ENCODE measurements at places on chromosomes 3 and 15.
A peak's percentile ranks its signal among the peaks of the same experiment; 100 is the strongest.

- DNase-seq = no peak
Observed at GRCh38 chr15:39581793-39582285, 960 bp downstream of the THBS1 start.

GRCh38 chr15:59138243-59138642 is 33.3 kb downstream of the CCNB2 start:
- DNase-seq = peak; percentile 48

- DNase-seq = no peak
Observed at GRCh38 chr3:58120075-58120812, 90.5 kb downstream of the DNASE1L3 start.

- DNase-seq = no peak
Observed at GRCh38 chr3:20125289-20125688, 60.7 kb downstream of the SGO1 start.

DNA sequence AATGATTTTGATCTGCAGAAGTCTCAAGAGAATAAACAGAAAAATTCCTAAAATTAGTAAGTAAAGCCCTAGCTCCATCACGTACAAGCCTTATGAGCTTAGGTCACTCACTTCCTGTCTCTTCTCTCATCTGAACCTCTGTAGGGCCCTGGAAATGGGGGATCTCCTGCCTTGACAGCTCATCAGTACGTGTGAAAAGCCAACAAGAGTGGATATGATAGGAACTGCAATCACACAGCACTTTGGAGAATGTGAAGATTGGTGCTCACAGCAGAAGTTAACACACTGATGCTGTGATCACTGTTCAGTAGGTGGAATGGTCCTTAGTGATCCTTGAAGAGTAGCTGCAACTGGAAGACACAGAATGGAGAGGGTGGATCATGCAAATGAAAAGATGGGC is 27.8 kb upstream of the ALDH1L1 start:
- DNase-seq = no peak

- peak; percentile 8 for DNase-seq
Observed at GRCh38 chr15:45199136-45199810, 11.5 kb upstream of the SHF start.

- DNase-seq = no peak
Observed at GRCh38 chr15:41487802-41488201, 5.9 kb upstream of the ITPKA start.

- no peak for DNase-seq
Observed at GRCh38 chr3:24863215-24863614, 368.6 kb upstream of the THRB start.

DNA sequence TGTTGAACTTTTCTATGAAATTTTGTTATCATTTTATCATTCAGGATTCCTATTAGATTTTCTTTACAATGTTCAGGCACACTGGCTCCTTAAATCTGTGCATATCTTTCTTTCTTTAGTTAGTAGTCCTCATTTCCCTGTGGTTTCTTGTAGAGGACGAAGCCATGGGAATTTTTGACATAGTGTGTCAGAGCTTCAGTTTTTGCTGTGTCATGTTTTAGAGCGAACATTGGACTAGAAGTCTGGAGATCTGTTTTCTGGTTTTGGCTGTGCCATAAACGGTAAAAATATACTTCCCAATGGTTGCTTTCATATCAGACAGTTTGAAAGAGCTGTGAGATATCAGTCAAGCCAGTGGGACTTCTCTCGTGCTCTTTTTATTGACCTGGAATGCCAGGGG is 105.2 kb downstream of the CHCHD4 start:
- no peak for DNase-seq

DNA sequence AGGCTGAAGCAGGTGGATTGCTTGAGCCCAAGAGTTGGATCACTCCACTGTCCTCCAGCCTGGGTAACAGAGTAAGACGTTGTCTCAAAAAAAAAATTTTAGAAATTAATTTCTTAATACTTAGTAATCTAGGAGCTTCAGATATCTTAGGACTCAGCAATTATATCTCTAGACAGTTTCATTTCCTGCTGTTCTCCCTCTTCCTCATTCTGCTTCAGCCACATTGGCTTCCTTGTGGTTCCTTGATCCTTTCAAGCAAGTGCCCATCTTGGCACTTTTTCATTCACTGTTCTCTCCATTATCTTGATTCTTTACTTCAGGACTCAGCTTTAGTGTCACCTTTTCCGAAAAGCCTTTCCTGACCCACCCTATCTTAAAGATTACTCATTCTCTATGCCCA is 22.5 kb downstream of the TMEM202 start:
- DNase-seq = no peak

- no peak for DNase-seq
Observed at GRCh38 chr3:181358562-181358961, 353.2 kb upstream of the SOX2 start.

- DNase-seq = no peak
Observed at GRCh38 chr15:52164631-52165265, 26.4 kb downstream of the GNB5 start.

GRCh38 chr3:46947981-46948791 is 28.4 kb downstream of the CCDC12 start:
- DNase-seq = peak; percentile 59

GRCh38 chr3:4571690-4572334 is 78.7 kb downstream of the ITPR1 start:
- no peak for DNase-seq

DNA sequence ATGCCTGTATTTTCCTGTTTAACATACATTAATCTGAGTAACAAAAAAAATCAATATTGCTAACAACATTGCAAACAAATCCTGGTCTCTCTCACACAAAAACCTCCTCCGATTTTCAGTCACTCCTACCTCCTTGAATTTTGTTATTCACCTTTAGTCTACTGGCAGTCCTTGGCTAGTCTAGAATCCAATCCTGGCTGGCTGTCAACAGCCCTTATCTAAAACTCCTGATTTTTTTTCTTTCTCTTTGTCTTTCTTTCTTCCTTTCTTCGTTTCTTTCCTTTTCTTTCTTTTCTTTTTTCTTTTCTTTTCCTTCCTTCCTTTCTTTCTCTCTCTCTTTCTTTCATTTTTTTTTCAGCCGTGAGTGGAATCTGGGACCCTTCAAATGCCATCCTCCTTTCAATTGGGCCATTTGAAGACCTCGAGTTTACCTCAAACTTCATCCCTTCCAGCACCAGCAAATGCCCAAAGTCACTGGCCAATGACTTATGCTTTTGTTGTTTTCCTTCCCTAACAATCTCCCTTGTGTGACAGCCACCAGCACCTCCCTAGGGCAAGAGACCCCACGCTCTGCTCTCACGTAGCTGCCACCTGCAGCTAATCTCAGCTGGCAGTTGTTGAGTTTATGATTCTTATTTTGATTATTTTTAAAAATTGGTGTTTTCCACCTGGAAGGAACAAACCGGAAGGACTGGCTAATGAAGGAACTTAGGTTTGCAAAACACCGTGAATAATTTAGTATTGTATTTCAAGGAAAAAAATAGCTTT is 6.8 kb upstream of the ONECUT1 start:
- DNase-seq = no peak

DNA sequence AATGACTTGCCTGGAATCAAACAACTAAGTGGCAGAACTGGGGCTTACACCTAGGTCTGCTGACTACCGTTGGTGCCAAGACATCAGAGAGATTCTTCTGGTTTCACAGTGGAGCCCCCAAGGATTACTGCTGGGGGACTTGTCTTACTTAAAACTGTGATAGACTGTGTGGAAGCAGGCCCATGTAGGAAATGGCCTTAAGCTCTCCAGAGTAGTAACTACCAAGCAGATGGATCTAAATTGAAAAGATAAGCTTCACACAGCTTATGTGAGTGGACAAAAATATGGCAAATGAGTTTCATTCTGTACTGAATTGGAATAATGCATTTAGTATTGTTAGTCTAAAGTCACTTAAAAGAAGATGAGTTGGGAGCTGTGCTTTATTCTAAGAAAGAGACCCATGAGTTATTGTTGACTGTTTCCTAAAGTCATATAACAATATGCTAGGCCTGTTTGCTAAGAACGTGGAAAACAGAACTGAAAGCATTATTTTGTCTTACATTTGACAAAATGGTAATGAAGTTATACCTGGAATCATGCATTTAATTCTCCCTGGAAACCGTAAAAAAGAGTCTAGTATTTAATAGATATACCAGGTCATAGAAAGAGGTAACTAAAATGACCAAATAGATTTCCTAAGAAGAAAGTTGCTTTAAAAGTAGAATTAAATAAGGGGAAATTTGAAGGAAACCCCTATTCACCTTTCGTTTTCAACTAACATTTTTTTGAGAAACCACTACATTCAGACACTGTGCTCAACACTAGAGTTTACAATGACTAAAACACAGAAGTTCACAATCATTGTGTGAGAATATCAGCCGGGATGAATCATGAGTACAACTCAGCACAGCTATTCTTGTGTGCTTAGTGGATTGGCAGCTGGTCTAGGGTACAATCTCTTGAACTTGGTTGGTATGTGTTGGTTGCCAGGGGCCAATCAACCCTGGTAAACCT is 13.0 kb upstream of the MAPK6 start:
- no peak for DNase-seq

GRCh38 chr3:76096836-76097588 is 311.7 kb upstream of the ZNF717 start:
- DNase-seq = no peak

- no peak for DNase-seq
Observed at GRCh38 chr3:47007482-47008233, 28.2 kb downstream of the NBEAL2 start.
